ENCODE measurements at places on chromosomes 2 and 18.

- no peak for DNase-seq
Observed at GRCh38 chr2:9191041-9191481, 15.6 kb upstream of the ASAP2 start.

GRCh38 chr2:20185176-20186022 lies 39.5 kb downstream of the SDC1 start:
- DNase-seq: no peak

- DNase-seq: no peak
Observed at GRCh38 chr2:196719110-196719872, 79.8 kb downstream of the CCDC150 start.

GRCh38 chr2:1350111-1350510 lies 63.2 kb upstream of the TPO start:
- no peak for DNase-seq

DNA sequence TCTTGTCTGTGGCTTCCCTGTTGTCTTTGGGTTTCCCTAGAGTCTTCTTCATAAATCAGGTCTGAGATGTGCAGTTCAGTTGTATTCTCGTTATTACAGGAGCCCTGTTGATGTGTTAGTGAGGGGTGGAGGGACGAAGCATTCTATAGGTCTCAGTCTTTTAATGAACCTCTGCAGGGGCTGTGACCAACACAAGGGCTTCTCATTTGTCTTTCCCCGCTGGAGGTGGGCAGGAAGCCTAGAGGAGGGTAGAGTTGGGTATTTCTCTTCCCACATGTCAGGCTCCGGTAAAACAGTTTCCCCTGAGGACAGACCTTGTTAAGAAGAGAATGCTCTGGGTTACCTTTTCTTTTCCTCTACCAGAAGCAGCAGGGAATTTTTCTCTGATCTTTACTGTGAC lies 31.2 kb downstream of the PROC start:
- no peak for DNase-seq

DNA sequence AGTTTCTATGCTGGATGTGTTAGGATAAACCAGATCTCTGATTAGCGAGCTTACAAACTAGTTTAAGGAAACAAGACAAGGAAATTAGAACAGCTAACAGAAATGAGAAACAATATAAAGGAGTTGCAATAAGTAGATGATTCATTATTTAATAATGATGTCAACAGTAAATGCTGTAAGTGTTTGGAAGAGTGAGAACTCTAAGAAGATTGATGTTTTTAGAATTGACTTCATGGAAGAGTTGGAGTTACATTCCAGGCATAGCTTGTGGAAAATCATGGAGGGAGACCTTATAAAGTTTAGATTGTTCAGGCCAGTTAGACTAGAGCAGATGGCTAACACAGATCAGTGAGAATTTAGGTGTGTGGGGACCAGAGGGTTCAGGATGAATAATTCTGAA lies 32.6 kb downstream of the PPP1R1C start:
- DNase-seq: no peak

GRCh38 chr2:138626148-138626547 lies 124.6 kb downstream of the SPOPL start:
- DNase-seq: no peak

GRCh38 chr18:75116809-75117208 lies 92.1 kb downstream of the PTGR3 start:
- DNase-seq: no peak

DNA sequence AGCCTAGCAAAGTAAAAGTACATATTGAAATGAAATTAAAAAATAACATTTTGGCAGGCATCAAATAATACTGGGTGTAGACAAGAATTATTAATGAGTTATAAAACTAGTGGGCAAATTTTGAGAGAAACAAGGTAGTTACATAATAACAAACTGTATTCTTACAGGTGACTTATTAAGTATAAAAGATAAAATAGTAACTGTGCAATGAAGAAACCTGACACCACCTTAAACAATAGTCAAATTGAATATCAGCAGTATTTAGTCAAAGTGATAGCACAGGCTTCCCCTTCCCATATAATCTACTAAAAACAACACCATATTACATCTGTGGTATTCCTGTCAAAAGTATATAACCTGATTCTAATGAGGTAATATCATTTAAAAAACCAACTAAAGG lies 1099.8 kb upstream of the CRIM1 start:
- DNase-seq: no peak

- no peak for DNase-seq
Observed at GRCh38 chr2:171883275-171883893, 10.7 kb downstream of the SLC25A12 start.

GRCh38 chr2:203908797-203909185 lies 27.8 kb upstream of the ICOS start:
- DNase-seq: no peak

DNA sequence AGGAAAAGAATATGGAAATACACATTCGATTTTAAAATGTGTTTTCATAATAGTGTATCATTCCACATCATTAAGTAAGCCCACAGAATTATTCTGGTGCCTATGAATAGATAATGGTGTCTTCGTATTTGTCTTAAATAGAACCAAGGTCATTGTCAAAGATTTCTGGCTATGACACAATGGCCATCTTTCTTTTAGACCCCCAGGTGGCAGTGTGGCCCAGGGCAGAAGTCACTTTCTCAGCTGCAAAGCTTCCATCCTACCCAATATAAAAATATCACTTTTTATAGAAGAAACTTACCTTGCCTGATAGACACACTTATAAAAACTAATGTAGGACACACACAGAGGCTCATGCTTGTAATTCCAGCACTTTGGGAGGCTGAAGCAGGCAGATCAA lies 57.5 kb downstream of the ZRANB3 start:
- DNase-seq: peak; percentile 5
